Hair follicular keratinocyte (primary cell): ENCODE measurements at places on chromosomes 2 and 18. TPM values are rescaled to one million over a fixed set of nuclear protein-coding genes. Genes with fewer than 3 reads are reported as not detected.

The FBLN7 gene
- total RNA-seq = 0.23 TPM in 1 of 2 replicates, not detected in the other

The ZNF2 gene
- 3.2 and 3.6 TPM in 2 replicates for total RNA-seq

The DNER gene
- 4.6 and 8.0 TPM in 2 replicates for total RNA-seq

The APCDD1 gene
- 1.6 and 4.6 TPM in 2 replicates for total RNA-seq

The TLX2 gene
- total RNA-seq = 0.08 TPM in 1 of 2 replicates, not detected in the other

The PER2 gene
- 3.2 and 6.8 TPM in 2 replicates for total RNA-seq
